Stomach (tissue), 19 donors: ENCODE measurements at places on chromosomes 3 and 15. TPM values are rescaled to one million over a fixed set of nuclear protein-coding genes. Genes with fewer than 3 reads are reported as not detected.

DNA sequence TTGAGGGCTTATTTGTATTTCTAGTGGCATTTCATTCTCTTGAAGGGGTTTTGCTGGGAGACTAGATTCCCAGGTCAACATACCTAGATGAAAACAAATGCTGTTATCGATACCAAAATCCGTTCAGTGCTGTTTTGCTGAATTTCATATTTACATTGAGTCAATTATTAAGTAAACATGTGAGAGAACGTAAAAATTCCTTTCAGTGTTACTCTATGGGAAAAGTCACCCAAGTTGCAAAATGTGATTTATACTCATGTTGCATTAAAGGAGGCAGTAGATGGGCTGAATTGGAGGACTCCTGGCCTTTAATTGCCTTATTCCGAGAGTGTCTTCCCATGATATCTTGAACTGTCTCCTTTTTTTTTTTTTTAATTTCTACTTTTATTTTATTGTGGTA, 1011.3 kb upstream of the NR2F2 start:
- DNase-seq = no peak

The HGD gene
- 66.5 TPM for total RNA-seq

The SAMMSON gene
- total RNA-seq = 2.6 TPM

The TARS3 gene
- total RNA-seq = 30.1 TPM

GRCh38 chr3:96027718-96028117, 786.7 kb upstream of the EPHA6 start:
- DNase-seq = no peak

- DNase-seq = no peak
Observed at GRCh38 chr15:80441041-80441440, 36.9 kb downstream of the ARNT2 start.

DNA sequence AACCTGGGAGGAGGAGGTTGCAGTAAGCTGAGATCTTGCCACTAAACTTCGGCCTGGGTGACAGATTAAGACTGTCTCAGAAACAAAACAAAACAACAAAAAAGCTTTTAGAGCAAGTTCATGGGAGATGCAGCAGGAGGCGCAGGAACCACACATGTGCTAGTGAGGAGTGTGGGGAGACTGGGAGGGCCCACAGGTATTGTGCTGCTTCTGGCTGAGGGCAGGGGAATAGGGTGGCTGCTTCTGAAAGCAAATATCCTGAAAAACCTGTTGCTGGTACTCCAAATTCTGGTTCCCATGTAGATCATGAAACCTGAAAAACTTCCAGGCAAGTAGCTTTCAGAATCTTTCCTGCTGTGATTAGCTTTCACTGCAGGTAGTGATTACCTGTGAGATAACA, 22.1 kb downstream of the TYRO3 start:
- DNase-seq = no peak

The DPPA2 gene
- not detected for total RNA-seq

GRCh38 chr3:38966811-38967692, 84.7 kb downstream of the SCN11A start:
- no peak for DNase-seq

DNA sequence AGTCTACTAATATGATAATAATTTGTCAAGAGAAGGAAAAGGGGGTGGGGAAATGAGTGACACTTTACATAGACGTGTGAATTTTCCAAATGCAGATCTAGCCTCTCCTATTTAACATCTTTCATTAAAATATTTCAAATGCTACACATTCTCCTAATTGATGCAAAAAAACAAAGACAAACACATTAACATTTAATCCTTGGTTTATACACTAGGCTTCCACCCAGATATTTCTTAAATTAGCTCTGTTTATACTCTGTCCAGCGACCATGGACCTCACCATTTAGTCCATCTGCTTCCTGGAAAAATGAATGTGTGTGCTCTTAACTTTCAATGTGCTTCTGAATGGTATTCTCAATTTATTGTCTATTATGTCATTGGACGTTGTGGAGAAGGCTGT, 409.9 kb downstream of the LSAMP start:
- DNase-seq = no peak

The CHRNB4 gene
- total RNA-seq = not detected

The TM4SF18 gene
- total RNA-seq = 1.8 TPM

- no peak for DNase-seq
Observed at GRCh38 chr15:72751751-72752455, 31.7 kb downstream of the ADPGK start.

DNA sequence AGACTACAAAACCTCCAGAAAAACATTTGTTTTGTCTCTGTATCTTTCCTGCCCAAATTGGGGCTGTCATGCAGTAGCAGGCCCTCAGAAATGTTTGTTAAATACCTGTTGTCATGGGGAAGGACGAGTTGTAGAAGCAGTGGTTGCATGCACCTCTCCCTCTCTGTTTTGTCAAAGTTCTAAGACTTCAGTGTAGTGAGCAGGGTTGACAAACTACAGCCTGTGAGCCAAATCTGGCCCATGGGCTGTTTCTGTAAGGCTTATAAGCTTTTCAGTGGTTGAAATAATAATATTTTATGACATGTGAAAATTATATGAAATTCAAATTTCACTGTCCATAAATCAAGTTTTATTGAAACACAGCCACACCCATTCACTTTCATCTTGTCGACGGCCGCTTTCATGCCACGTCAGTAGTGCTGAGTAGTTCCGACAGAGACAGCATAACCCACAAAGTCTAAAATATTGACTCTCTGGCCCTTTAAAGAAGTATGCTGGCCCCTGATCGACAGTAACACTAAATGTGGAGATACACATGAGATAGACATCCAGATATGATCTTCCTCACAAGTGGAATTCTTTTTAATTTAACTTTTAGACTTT, 102.9 kb downstream of the PDZRN3 start:
- no peak for DNase-seq

DNA sequence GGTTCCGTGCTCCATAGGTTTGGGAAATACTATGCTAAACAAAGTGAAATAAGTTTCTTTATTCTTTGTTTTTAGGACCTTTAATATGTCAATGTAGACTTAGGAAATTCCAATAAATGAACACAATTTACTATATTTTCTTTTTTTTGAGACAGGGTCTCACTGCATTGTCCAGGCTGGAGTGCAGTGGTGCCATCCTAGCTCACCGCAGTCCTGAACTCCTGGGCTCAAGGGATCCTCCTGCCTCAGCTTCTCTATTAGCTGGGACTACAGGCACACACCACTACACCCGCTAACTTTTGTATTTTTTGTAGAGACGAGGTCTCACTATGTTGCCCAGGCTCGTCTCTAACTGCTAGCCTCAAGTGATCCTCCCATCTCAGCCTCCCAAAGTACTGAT, 12.4 kb upstream of the HOMER2 start:
- DNase-seq = no peak

DNA sequence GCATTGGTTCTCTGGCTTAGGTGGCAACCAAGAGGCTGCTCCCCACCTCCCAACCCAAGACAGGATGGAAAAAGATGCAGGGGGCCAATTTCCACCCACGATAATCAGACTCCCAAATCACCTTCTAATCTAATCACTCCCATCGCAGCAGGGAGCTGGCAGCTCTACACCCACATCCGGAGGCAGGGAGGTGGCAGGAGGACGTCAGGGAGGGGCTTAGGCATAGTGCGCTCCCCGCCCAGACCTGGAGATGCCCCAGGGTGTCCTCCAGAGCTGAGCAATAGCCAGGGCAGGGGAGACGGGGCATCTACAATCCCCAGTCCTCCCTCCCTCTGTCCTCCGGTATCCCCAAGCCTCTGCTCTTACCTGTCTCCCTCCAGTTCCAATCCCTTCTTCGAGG, 70.5 kb upstream of the SEC13 start:
- no peak for DNase-seq

The SLC22A13 gene
- total RNA-seq = 0.29 TPM

DNA sequence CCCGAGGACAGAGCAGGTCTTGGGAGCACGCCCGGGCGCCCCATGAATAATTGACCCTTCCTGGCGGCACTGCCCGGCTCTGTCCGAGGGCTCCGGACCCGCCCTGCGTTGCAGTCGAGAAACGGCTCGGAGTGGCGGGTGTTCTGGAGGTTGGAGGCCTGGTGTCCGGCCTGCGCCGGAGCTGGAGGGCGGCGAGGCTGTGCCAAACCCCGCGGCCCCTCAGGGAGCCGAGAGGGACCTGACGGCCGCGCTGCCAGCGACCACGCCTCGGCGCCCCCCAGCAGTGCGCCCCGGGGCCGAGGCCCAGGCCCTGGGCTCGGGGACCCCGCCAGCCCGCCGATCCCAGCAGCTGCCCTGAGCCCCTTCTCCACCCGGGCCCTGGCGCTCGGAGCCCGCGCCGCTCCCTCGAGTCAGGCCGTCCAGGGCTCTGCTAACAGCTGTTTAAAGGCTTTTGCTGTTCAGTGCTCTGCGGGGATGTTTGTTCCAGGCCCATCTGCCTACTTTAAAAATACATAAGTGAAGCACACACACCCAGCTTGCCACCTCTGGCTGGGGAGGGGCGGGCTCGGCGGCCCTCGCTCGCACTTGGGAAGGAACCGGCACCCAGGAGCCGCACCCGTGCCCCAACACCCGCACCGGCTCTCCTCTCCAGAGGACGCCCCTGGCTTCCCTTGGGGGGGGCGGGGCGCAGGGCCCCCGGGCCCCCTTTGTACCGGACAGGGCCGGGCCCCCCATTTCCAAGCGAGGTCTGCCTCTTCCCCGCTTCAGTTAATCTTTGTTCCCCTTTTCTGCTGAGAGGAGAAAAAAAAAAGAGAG, 730 bp upstream of the ZNF710 start:
- DNase-seq = peak; percentile 74

DNA sequence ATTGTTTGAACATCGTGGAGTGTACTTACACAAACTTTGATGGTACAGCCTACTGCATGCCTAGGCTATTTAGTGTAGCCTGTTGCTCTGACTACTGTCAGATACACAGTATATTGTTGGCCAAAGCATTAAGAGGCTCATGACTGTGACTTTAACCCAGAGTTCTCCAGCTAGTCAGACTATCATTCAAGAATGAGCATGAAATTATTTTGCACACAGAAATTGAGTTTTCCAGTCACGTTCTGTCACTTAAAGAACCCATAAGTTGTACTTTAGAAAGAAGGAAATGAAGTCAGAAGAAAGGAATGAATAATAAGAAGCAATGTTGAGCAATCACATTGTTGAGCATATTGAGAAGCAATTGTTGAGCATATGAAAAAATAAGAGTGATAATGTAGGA, 37.6 kb upstream of the SLC22A13 start:
- no peak for DNase-seq

The GREM1 gene
- 5.3 TPM for total RNA-seq

DNA sequence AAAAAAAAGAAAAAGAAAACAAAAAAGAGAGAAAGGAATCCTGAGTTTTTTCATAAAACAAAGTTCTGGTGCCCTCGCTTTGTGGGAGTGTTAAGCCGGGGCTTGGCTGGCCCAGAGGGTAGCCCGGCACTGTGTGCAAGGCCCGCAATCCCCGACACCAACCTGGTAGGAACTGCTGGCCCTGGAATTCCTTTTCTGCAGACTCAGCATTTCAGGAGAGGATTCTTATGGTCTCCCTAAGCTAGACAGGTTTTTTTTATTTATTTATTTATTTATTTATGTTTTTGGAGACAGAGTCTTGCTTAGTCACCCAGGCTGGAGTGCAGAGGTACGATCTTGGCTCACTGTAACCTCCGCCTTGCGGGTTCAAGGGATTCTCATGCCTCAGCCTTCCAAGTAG, 238.8 kb downstream of the PDCD6IP start:
- no peak for DNase-seq

DNA sequence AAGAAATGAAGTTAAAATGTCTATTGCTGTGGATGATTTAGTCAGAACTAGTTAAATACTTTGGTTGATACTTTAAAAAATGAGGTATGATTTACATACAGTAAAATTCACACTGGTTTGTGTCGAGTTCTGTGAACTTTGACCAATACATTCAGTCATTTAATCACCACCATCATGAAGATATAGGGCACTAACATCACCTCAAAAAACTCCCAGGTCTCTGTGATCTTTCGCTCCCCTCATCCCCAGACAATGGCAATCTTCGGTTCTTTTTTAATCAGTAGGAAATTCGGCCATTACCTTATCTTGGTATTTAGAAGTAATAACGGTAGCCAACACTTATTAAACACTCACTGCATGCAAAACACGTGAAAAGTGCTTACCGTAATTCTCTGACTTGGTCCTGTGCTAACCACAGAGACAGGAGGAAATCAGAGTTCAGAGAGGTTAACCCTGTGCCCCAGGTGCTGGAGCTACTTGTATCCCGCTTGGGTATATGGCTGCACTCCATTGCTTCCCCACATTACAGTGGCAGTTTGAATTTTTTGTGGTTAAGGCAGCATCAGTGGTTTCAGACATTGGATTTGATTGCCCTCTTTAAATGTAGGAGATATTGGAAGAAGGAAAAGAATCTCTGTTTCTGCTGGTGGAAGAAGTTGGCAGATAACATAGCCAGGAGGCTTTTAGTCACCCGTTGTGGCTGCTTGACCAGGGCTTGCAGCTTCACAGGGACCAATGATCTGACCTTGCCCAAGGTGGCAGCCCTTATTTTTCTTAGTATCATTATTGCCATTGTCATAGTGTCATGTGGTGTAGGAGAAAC, 4.2 kb downstream of the PLCL2 start:
- DNase-seq = no peak

The TEX55 gene
- not detected for total RNA-seq

DNA sequence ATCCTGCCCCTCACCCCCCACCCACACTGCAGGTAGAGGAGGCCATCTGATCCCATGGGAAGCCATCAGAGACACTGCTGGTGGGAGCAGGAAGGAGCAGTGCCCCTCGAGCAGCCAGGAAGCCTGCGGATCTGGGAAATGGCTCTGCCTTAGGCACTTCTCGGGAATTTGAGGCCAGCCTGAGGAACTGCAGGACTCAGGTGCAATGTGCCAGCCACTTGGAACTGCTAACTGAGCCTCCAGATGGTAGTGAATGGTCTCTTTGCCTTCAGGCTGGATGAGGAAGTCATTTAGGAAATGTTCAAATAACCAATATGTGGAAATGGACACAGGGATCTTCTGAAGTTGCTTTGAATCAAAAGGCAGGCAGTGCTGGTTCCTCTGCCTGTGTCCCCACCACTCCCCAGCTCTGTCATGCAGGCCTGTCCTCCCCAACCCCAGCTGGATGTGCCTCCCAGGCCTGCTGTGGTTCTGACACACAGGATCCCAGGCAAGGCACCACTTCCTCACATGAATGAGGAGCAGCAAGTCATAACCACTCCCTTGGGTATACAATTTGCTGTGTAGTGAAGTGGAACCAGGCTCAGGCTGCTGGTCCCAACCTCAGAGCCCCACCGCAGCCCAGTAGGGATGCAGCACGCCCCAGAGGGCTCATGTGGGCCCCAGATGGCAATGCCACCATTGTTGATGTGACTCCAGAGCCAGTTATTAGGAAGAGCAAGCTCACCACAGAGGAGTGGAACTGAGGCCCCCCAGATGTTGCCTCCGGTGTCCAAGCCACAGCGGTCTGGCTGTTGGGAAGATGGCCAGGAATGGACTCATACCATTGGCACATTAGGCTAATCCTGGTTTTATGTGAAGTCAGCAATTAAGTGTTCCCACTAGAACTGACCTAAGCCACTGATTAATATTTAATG, 46.5 kb upstream of the LIMD1 start:
- no peak for DNase-seq

The BCHE gene
- 37.8 TPM for total RNA-seq

The KNSTRN gene
- total RNA-seq = 9.3 TPM

- peak; percentile 51 for DNase-seq
Observed at GRCh38 chr15:96422125-96422524, 91.6 kb downstream of the NR2F2 start.
